ENCODE measurements at places on chromosomes 3 and 15.

DNA sequence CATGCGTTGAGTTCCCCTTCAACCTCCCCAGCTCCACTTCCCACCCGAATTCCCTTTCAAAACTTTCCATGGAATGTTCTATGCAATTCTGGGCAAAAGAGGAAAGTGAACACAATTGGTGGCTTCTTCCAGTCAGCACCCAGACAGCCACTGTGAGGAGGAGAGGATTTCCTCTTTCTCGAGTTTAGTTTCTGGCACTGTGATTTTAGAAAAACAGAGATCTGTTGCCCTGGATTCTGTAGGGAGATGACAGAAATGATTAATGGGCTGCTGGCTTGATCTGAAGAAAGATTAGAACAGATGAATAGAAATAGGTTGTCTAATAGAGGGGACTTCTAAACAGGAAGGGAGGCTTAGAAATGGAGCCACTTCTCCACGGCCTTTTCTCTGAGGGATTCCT is 172.0 kb downstream of the MCTP2 start:
- DNase-seq: no peak

DNA sequence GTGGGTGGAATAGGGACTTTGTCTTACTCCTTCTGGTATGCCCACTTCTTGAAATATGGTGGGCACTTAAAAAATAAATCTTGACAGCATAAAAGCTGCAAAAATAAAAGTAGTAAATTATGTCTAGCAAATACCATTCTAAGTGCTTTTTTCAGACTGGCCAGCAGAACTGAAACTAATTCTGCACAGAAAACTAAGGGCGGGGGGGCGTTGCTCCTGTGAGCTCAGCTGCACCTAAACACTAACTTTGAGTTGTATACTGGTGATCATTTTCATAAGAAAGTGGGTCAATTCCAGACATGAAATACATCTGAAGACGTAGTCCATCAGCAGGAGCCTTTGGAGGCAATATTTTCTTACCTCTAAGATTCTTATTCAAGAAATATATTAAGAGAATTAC is 114.8 kb downstream of the WDR76 start:
- no peak for DNase-seq

- no peak for DNase-seq
Observed at GRCh38 chr3:115848641-115849040, 225.3 kb downstream of the GAP43 start.

DNA sequence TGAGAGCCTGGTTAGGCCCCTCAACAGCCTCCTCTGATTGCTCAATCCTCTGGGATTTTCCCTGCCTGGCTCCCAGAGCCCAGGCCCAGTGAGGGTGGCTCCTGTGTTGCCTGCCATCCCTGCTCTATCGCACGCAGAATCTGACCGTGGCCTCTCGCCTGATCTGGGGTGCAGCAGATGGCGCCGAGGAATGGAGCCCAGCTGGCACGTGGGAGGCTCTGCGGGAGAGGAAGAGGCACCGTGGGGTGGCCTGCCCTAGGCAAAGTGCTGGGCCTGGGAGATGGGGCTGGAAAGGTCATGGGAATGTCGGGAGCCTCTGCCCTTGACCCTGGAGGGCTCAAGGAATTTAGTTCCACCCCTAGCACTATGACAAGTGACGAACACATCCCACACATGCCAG is 10.3 kb downstream of the SV2B start:
- no peak for DNase-seq

DNA sequence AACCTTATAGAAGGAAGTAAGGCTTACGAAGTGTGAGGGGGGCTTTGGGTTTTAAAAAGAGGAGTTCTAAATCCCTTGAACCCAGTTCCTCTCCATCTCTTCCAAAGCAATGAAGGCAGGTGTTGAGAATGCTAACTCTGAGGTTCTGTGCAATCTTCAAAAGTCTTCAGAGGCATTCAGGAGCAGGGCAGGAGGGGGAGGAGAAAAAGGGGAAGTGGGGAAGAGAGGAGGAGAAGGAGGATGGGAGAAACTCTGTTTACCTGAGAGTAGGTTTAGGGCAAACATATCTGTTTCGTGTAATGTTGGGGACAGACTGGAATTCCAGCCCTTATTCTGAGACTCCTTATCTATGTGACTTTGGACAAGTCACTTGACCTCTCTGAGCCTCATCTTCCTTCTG is 36.9 kb downstream of the FAM3D start:
- DNase-seq: no peak

- no peak for DNase-seq
Observed at GRCh38 chr15:98163319-98164045, 203.0 kb downstream of the ARRDC4 start.
